ENCODE measurements at places on chromosomes 7 and 10. TPM values are rescaled to one million over a fixed set of nuclear protein-coding genes. Genes with fewer than 3 reads are reported as not detected.

The GNG11 gene
- total RNA-seq, result not detected

The PNLIP gene
- not detected for total RNA-seq

The CYP2W1 gene
- not detected for total RNA-seq

The CCNJ gene
- 4.4 TPM for total RNA-seq

The RFC2 gene
- 123 TPM for total RNA-seq

Data from activated CD4-positive, alpha-beta T cell treated with anti-CD3 and anti-CD28 coated beads for 36 hours (primary cell).